ENCODE measurements at places on chromosomes 13 and 19.
A peak's percentile ranks its signal among the peaks of the same experiment; 100 is the strongest.

DNA sequence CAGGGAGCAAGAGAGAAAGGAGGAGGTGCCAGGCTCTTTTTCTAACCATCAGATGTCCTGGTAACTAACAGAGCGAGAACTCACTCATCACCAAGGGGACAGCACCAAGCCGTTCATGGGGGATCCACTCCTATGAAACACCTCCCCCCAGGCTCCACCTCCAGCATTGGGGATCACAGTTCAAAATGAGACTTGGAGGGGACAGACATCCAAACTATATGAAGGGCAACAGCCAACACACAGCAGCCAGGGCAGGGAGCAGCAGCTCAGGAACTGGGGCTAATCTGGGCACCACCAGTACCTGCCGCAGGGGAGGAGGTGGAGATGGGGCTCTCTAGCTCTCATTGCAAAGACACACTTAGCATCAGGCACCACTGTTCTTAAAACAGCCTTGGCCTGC is 34.3 kb upstream of the VSTM2B start:
- DNase-seq, result no peak

- DNase-seq, result no peak
Observed at GRCh38 chr19:49368711-49369358, 5.2 kb downstream of the DKKL1 start.

DNA sequence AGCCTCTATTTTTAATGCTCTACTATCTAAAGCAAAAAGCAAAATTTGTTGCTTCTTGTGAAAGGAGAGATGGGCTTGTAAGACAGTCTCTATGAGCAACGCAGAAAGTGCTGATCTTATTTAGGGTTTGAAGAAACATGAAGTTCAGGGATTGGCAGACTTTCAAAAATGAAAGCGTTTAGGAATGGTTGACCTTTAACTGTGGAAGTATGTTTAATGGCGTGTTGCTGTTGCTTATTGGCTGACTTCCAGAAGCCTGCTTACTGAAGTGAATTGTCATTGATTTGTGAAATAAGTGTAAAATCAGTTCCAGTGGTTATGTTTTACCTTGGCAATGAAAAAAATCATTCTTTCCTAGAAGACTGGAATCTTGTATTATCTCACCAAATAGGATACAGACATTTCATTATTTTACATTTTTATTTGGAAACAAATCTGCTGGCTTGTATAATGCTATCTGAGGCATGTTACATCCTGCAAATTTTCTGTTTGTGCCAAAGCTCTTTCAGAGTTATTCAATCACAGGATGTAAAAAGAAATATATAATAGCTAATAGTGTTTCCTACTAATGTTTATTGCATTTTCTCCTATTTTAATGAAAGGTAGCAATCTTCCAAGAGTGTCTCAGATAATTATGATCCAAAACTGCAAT is 221.3 kb upstream of the SLITRK6 start:
- no peak for DNase-seq

- no peak for DNase-seq
Observed at GRCh38 chr19:51137792-51138425, 4.2 kb upstream of the SIGLEC7 start.

GRCh38 chr13:50161052-50161451 is 145.8 kb downstream of the KCNRG start:
- DNase-seq, result no peak

DNA sequence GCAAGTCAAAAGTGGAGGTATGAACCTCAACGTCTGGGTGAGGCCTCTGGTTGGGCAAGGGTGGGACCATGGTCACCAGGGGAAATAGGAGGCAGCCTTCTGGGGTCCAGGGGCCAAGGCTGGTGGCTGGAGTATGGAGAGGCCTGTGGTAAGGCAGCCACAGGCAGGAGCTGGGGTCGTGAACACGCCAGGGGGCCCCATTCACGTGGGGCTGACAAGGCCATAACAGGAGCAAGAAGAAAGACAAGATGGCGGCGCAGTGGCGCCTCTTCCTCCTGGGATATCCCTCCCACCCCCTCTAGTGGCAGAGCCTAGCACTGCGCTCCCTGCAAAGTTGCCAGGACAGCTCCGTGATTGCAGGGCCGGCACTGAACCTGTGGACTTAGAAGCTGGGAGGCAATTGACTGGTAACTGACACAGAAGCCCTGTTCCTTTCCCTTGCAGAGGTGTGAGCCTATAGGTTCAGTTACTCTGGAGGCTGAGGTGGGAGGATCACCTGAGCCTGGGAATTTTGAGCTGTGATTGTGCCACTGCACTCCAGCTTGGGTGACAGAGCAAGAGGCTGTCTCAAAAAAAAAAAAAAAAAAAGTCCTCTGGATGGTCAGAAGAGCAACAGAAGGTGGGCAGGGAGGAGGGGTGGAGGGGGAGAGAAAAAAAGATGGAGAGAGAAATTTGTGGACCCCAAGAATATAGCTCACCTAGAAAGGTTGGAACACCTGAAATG is 19.7 kb upstream of the EDDM13 start:
- DNase-seq, result peak; percentile 83

DNA sequence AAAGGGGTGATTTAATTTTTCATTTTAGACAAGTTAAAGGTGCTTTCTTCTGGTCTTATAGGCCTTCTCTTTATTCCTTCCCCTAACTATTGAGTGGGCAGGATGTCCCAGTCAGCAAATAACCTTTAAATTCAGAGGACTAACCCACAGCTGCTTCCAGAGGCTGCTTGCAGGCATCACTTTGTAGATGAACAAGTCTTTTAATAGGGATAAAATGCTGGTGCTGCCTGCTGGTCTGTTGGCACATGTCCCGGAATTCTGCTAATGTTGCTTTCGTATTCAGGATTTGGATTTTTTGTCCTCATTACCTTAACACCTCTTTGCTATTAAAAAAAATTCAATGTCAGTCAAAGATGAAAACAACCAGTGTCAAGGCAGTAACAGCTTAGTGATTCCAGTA is 132.7 kb upstream of the KL start:
- no peak for DNase-seq

GRCh38 chr19:10800488-10800887 is 35.5 kb downstream of the TMED1 start:
- DNase-seq, result no peak

- no peak for DNase-seq
Observed at GRCh38 chr13:80707000-80707983, 366.4 kb upstream of the SPRY2 start.

GRCh38 chr19:35565016-35565856 is 1.8 kb upstream of the ATP4A start:
- DNase-seq, result no peak

Measured in activated CD4-positive, alpha-beta T cell treated with anti-CD3 and anti-CD28 coated beads, Interleukin-2, Interleukin-6, amounts not matched to agents 100 ng/mL and 50 ng/mL, durations not matched to agents 16 hours and 8 hours (primary cell).